ENCODE measurements at places on chromosomes 4 and X.

DNA sequence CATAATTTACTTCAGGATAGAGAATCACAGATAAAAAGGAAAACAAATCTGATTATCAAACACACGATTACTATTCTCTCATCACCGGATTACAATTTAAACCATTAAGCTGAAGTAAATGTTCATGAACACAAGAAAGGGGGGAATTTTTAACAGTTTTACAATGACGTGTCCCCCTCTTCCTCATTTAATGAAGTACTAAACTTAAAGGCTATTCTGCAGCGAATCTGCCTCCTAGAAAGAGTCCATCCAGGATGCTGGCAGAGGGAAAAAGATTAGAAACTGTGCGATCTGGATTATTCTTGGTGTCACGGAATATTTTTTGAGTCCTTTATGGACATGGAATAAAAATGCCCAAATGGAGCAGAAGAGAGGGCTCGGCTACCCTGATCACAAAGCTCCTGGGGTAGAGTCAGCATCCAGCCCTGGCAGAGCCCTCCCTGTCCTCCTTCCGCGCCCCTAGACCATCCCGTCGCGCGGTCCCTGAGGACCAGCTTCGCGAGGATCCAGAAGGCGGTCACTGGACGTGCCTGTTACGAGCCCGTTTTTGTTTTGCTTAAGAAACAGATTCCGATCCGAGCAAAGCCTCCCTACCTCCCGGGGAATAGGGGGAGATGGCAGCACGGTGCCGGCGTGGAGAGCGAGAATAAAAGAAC is 1.2 kb downstream of the ELF2 start:
- DNase-seq: no peak

- no peak for DNase-seq
These were observed 71.2 kb downstream of the SLC10A7 start for GRCh38 chr4:146450524-146450923.

DNA sequence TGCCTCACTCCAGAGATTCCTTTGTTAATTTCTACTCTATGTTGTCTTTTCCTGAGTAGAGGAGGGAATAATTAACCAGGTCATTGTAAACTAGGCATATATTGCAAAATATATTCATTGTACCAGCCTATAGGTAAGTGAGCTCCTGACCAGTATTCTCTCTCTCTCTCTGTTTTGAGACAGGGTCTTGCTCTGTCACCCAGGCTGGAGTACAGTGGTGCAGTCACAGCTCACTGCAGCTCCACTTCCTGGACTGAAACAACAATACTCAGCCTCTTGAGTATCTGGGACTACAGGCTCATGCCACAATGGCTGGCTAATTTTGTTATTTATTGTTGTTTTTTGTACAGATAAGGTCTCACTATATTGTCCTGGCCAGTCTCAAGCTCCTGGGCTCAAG is 198.3 kb downstream of the ARAP2 start:
- no peak for DNase-seq

GRCh38 chr4:158001756-158002155 is 171.1 kb downstream of the GASK1B start:
- no peak for DNase-seq

GRCh38 chr4:99305638-99306400 is 15.0 kb upstream of the ADH1A start:
- no peak for DNase-seq

DNA sequence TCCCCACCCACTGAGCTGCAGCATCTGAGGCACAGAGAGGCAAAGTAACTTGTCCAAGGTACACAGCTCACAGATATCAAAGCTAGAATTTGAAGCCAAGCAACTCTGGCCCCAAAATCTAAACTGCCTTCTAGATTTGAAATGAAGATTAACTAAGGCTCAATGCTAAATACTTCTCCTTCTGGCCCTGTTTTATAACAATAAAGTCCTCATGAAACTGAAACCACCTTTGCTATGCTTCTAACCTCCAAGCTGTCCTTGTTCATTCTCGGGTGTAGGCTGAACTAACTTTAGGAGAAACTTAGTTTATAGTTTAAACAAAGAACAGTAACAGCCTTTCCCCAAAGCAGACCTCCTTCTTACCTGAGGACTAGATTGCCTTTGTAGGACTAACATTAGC is 93.6 kb downstream of the DCTD start:
- DNase-seq: no peak

DNA sequence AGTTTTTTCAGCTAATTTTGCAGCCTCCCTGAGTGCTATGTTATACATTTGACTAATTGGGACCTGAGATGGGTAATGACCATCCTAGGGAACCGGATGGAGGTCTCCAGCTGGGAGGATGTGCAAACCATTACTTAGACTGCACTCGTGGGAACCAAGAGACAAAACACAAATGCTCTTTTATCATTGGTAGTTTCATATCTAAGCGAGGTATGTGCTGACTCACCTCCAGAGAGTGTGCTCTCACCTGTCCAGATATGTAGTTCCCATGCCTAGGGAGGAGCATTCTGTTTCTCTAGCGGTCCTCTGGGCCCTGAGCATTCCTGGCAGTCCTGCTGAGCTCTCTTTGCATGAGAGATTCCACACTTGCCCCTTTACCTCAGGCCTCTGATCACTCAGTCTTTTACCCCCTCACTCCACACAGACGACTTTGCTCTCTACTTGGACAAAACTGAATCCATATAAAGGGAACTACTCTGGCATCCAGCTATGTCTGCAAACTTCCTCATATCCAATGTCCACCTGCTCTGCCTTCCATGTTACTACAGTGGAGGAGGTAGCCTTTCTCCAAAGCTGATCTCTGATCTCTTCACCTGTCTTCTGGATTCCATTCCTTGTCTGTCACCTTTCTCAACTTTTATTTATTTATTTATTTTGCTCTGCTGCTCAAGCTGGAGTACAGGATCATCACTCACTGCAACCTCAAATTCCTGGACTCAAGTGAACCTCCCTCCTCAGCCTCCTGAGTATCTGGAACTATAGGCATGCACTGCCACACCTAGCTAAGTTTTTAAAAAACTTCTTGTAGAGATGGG is 88.4 kb downstream of the LRP2BP start:
- no peak for DNase-seq

DNA sequence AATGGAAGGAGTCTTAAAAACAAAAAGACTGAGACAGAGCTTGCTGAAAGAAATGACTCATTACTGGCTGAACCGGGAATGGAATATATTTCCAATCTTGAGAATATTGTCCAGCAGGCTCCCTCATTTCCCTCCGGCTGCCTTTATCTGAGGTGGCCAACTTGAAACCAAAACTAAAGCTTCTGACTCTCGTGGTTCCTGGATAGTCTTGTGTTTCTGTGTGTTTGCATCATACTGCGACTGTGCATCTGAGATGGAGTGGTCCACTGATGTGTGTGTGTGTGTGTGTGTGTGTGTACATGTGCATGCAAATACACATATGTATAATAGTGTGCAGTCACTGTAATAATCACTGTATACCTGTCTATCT is 145.6 kb upstream of the SCML1 start:
- no peak for DNase-seq

DNA sequence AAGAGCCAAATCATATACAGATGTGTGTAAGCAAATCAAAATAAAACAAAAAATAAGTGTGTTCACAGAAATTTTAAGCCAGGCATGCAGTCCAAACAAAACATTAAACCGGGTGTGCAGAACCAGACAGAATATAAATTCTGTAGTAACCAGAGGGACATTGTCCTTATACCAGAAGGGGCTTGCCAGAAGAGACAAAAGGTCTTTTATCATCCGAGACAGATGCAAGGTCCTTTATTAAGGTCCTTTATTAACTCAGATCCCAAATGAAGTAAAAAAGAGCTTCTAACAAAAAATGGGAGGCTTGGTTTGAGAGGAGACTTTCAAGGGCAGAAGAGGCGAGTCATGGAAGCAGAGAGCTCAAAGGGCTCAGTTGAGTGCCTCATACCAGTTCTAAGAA is 59.2 kb downstream of the RGS12 start:
- no peak for DNase-seq

DNA sequence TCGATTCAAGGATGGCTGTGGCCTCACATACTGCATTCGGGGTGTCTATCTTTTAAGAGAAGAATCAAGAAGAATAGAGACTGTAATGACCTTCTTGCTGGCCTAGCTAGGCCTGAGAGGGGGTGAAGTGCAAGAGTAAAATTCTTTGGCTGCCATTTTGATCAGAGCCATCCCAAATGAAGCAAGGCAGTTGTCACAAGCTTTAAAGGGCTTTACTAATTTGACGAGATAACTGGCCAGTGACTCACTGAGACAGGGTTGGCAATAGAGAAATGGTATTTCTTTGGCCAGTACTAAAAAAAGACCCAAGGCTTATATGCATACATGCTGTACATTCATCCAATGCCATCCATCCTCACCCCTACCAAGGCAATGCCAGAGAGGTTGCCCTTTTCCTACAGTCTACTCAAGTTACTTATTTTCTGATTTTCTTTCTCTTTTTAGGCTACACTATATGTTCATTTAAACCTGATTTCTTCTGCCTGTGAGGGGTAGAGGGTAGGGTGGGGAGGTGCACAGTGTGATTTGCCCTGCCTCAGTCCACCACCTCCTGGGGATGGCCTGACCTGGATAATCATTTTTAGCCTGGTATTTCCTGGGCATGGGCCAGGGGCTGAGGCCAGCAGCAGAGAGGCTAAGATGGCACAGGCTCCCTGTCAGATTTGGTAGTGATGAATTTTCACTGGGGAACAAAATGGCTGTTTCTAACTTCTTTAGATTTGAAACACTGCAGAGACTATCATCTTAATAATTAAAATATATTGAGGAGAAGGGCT is 32.2 kb downstream of the ATG4A start:
- no peak for DNase-seq

DNA sequence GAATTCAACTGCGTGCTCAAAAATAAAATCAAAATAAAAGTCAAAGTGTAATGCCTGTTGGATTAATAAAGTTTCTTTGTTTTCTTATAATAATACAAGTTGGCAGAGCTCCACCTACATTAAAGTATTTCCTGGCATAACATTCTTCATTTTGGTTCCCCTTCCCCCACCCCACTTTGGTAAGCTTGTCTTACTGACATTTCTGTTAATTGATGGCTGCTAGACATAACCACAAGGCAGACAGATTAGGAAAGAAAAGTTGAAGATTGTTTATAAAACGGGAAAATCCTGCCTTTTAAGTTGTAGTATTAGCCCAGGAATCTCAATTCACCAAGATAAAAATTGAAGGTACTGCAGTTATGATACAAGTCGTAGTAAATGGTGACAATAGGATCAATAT is 246.5 kb upstream of the RPS6KA3 start:
- DNase-seq: no peak

GRCh38 chr4:67853336-67853735 is 30.5 kb downstream of the TMPRSS11D start:
- no peak for DNase-seq

- DNase-seq: no peak
These were observed 537.8 kb upstream of the BOD1L1 start for GRCh38 chr4:14165222-14165920.

DNA sequence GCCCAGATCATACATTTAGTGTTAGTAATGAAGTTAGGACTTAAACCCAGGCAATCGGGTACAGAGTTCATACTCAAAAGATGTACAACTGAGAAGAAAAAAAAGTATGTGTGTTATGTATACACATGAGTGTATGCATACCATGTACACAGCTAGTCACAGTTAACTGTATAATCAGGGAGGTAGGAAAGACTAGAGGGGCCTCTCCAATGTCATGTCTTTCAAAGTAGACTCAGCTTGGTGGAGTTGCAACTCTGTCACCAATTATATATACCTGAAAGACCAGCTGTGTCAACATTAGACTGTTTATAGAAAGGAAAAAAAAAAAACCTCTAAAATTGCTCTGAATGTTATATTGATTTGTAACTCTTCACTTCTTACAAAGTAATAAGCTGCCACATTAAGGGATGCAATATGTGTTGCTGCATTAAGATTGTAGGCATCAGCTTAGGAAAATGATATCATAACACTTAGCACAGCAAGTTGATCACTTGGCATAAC is 167.5 kb downstream of the DCTD start:
- DNase-seq: no peak

DNA sequence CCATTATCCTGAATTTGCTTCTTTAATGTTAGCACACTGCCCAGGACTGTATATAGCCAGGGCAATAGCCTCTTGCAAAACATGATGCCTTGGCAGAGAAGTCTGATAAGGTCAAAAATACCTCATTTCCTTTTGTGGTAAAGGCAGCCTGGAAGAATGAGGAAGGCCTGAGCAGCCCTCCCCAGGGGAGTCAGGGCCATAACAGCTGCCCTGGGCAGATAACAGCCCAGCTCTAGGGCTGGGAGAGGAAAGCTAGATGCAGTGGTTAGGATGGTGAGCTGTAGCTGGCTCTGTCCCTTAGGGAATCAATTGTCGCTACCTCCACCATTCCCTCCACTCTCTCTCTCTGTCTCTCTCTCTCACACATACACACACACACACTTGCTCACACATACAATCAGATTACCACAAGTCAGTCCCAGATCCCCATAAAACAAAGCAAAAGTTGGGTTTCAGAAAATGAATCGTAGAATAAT is 29.2 kb downstream of the EFHC2 start:
- no peak for DNase-seq

GRCh38 chr4:88999392-88999930 is 57.5 kb downstream of the FAM13A start:
- DNase-seq: no peak

DNA sequence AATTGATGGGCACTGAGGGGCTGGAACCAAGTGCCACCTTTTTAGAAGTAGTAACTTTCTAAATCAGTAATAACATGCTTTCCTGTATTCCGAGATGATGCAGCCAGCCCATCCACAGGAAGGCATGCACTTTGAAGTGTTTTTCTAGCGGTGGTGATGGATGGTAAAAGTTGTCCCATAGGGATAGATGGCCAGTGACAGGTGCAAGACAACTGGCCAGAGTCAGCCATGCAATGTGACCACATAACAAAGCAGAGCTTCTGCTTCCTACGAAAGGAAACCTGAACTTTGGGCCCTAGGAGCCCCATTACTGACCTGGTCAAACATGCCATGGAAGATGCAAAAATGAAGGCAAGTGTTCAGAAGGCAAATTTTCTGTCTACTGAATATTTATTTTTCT is 72.3 kb downstream of the NR3C2 start:
- no peak for DNase-seq

GRCh38 chrX:136827026-136827425 is 46.3 kb upstream of the ARHGEF6 start:
- no peak for DNase-seq

- DNase-seq: no peak
These were observed 518 bp downstream of the PRDM8 start for GRCh38 chr4:80197601-80198440.

GRCh38 chr4:24428850-24429249 is 155.5 kb downstream of the DHX15 start:
- no peak for DNase-seq

GRCh38 chrX:27976284-27976683 is 5.0 kb downstream of the DCAF8L1 start:
- DNase-seq: no peak

Measured in central memory CD8-positive, alpha-beta T cell (primary cell).